ENCODE measurements at places on chromosomes 13 and 19.

DNA sequence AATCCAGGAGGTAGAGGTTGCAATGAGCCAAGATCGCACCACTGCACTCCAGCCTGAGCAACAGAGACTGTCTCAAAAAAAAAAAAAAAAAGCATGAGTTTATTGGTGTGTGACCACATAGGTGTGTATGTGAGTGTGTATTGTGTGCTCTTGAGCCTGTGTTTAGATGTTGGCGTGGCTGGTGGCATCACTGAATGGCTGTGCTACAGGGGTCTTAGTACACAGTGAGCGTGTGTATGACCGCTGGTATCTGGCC lies 2.5 kb downstream of the SLC1A5 start:
- no peak for DNase-seq

GRCh38 chr13:28819735-28820098 lies 422 bp upstream of the MTUS2 start:
- peak; percentile 85 for DNase-seq

- no peak for DNase-seq
These were observed 64.1 kb downstream of the TPT1 start for GRCh38 chr13:45276913-45277312.

GRCh38 chr19:19627621-19628500 lies at the start of gene LPAR2:
TSS of gene LPAR2 (minus strand) at chr19:19628220. CDS start at chr19:19627275, 945 bp downstream.
- DNase-seq: peak; percentile 96

DNA sequence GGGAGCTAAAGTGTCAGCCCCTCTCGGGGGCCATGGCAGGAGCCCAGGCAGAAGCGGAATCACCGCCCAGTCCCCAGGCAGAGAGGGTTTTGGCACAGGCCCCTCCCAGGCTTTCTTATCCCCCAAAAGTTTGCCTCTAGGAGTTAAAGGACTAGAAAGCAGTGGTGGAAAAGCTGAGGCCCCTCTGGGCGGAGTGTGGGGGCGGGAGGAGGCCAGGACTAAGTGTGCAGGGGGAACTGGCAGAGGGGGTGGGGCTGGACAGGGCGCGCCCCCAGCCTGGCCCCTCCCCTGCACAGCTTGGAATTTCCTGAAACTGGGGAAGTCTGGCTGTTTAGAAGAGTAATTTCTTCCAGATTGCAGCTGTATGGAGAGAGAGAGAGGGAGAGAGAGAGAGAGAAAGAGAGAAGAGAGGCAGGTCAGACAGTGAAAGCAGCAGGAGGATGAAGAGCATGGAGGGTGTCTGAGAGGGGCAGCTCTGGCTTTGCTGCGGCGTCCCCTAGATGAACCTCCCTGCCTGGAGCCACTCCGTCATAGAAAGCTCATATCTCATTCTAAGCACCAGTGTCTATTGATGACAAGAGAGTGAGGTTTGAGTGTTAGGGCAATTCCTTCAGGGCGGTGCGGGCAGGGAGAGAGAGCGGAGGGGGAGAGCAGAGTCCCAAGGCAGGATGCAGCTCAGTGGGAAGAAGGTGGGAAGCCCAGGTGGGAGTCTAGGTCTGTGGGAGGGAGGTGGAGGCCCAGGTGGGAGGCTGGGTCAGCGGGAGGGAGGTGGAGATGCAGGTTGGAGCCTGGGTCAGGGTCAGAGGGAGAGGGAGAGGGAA lies at the start of gene CDC42EP5:
Gene CDC42EP5, minus strand, starts transcription at position 226 of the 821 bp plus-strand sequence. CDS start 7,749 bp downstream, outside the sequence.
- peak; percentile 60 for DNase-seq

GRCh38 chr13:57345526-57345925 lies 178.5 kb downstream of the PRR20E start:
- no peak for DNase-seq

DNA sequence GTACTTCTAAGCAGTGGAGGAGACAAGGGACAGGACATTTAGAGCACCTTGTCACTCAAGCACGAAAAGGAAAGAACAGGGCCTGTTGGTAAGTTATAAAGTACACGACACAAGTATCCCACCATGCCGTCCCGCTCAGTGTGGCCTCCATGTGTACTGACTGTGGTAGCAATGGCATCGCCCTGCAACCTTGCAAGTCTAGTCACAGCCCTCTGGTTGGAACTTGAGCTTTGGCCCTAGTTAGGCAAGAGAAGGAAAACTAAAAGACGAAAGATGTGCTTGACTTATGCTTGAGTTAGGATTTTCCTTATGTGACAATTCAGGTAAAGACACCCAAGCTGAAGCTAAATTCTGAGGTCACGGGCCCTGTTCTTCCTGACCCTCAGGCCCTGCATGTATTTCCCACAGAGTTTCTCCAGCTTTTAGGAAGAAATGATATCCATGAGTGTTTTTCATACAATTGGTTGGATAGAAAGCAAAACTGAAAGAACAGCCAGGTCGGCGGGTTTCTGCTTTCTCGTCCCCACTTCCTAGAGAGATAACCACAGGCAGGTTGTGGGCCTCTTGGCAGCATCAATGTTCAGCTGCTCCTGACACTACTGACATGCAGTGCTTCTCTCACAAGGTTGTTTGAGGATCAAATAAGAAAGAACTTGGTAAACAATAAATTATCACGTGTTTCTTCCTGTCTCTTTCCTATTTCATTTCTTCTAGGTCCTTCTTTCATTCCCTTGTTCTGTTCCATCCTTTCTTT lies 216.2 kb downstream of the IRS2 start:
- no peak for DNase-seq

DNA sequence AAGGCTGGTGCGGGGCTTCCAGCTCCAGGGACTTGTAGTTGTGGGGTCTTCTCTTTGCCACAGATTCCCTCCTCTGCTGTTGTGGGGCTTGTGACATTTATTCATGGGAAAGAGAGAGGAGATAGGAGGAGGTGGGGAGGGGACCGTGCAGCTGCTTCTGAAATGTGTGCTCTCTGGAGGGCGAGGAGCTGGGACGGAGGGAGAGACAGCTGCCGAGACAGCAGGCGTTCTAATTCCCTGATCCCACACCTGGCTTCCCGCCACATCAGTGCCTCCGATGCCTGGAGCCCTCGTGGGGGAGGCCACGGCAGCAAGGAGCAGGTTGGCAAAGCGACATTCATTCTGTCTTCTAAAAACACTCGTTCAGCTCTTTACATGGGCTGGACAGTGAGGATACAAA lies 164.4 kb downstream of the USP12 start:
- DNase-seq: no peak

DNA sequence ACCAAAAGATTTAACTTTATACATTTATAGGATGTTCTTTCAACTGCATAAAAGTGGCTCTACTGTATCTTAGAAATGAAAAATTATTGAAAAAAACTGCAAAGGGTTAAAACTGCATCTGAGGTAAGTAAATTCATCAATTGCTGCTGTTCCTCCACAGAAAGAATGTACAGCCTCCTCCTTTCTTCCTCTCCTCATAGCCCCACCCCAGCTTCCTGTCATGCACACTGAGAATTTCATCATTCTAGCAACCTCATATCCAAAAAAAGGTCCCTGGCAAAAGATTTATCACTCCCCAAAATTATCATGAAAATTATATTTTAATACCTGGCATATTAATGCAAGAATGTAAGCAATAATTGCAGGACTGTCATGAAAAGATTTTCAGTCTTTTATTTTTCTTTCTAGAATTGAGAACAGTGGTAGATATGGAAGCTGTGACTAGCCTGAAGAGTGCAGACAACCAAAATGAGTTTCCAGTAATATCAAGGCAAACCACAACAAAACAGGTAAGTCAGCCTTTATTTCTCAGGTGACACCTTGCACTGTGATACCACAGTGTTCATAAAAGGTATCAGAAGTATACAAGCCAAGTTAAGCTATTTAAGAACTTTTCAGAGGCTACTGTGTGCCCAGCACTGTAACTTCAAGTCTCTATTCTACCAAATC lies 110.8 kb downstream of the SUCLA2 start:
- DNase-seq: no peak

DNA sequence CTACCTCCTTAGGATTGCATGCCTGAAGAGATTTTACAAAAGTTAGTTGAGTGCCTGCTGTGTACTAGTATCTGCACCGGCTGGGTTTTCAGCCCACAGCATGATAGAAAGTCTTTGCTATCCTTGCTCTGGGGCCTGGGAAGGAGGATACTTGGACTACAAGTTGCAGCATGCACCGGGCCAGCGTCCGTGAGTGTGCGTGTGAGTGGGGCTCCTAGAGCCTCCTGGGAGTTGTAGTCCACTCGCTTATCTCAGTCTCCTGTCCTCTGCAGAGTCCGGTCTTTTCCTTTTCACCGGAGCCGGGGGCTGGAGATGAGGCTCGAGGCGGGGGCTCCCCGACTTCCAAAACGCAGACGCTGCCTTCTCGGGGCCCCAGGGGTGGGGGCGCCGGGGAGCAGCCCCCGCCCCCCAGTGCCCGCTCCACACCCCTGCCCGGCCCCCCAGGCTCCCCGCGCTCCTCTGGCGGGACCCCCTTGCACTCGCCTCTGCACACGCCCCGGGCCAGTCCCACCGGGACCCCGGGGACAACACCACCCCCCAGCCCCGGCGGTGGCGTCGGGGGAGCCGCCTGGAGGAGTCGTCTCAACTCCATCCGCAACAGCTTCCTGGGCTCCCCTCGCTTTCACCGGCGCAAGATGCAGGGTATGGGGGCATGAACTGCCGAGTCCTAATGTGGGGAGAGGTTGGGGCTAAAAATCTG lies 20.6 kb downstream of the BRSK1 start:
- peak; percentile 74 for DNase-seq

- no peak for DNase-seq
These were observed 1.6 kb downstream of the ADGRE3 start for GRCh38 chr19:14673088-14673487.

DNA sequence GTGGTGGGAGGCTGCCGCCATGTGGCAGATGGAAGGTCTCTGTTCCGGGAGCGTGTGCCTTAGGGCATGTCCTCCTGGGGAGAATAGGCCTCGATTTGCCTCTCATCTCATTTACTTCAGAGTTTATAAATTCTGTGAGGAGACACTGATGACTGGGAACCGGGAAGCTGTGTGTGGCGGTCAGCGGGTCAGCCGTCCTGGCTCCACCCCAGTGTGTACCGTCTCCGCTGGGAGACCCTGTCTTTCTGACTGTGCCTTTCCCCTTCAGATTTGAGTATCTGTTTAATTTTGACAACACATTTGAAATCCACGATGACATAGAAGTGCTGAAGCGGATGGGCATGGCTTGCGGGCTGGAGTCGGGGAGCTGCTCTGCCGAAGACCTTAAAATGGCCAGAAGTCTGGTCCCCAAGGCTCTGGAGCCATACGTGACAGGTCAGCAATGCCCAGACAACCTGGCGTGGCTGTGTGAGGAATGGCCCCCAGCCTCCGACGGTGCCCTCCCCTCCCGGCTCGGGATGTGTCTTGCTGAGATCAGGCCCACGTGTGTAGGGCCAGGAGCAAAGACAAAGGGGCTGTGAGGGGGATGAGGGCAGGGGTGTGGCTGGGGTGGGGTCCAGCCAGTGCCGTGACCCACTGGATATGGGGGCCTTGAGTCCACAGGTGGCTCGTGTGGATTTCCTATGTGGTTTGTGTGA lies 21.6 kb downstream of the ATP4B start:
- no peak for DNase-seq

- no peak for DNase-seq
These were observed 315.2 kb downstream of the ATP8A2 start for GRCh38 chr13:25686831-25687470.

DNA sequence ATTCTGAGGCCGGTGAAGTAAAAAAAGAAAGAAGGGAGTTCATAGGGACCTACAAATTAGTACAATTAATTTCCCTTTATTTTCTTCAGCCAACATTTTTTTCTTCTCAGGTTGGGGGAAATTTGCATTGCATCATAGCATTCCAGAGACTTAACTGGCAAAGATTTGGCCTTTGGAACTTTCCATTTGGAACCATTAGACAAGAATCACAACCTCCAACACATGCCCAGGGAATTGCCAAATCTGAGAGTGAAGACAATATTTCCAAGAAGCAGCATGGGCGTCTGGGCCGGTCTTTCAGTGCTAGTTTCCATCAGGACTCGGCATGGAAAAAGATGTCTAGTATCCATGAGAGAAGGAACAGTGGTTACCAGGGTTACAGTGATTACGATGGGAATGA lies 6.4 kb upstream of the ERCC5 start:
- no peak for DNase-seq

- peak; percentile 89 for DNase-seq
These were observed at the start of gene ARHGEF1 for GRCh38 chr19:41882568-41883462. TSS of gene ARHGEF1 (plus strand) at chr19:41883184. CDS start at chr19:41888083, 4,899 bp downstream.

DNA sequence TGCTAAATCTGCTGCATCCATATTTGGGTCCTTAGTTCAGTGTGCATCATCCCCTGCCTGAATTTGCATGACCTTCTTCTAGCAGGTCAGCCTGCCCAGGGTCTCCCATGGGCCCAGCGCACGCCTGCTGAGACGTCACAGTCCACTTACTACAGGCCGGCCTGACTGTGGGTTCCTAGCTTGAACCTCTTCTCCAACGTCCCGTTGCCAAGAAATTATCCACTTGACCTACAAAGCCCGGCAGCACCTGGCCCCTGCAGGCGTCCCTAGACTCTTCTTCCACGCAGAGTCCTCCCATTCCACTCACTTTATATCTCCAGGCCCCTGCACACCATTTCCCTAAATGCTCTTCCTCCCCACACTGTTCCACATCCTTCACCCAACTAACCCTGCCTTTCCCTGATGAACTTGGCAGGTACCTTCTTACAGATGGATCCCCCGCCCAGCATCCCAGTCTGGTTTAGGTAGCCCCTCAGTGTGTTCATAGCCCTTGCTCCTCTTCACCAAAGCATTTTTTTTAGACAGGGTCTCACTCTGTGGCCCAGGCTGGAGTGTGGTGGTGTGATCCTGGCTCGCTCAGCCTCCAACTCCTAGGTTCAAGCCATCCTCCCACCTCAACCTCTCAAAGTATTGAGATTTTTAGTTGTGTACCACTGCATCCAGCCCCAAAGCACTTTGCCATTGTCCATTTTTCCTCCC lies 155.0 kb upstream of the SOX1 start:
- DNase-seq: no peak

DNA sequence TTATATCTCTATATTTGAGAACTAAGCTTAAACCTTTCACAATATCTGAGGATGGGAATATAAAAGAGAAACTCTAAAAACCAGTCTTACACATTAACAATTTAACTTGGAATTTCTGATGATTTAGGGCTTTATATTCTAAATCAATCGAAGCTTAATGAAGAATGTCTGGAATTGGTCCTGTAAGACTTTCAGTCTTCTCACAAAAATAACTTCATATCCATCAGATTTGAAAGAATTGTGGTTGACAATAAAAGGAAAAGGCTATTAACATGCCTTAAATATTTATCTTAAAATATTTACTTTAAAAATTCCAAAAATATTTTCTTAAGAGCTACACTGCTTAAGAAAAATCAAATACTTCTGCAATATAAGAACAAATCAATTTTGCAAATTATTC lies 27.3 kb downstream of the MYCBP2 start:
- DNase-seq: no peak

- no peak for DNase-seq
These were observed 51.5 kb downstream of the ATP7B start for GRCh38 chr13:51959773-51960172.

DNA sequence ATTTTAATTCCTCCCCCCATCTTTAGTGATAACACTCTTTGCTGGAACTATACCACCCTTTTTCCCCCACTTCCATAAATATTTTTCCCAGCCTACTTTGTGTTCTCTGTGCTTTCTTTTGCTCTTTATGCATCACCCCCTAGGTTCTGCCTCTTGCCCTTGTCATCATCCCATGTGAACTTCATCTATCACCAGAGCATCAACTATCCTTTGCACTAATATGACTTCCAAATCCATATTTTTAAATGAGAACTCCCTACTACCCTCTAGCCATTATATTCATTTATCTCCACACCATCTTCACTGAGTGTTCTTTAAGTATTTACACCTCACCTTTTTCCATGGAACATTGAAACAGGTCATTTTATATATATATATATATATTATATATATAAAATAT lies 452.7 kb downstream of the FOXO1 start:
- DNase-seq: no peak

GRCh38 chr13:32407854-32408253 lies 20.1 kb downstream of the N4BP2L1 start:
- DNase-seq: no peak

- no peak for DNase-seq
These were observed 9.8 kb upstream of the CXCL17 start for GRCh38 chr19:42452590-42452989.

GRCh38 chr19:33409906-33410685 lies 36.6 kb downstream of the CEBPG start:
- no peak for DNase-seq

Data from SK-N-SH (cell line).